ENCODE measurements at places on chromosomes 12 and 14.

DNA sequence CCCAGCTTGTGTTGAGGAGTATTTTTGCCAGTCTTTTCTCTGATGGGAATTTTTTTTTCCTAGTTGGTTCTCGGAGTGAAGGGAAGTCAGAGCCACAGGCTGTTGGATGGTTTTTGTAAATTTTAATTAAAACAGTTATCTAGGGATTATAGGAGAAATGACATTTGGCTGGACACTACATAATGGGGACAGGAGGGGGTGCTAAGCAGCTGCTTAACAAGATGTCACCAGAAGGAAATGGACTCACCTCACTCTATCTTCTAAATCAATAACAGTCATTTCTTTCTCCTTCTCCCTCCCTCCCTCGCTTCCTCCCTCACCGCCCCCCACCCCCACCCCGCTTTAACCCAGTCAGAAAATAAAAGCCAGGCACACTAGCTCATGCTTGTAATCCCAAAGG lies 93.4 kb upstream of the TMEM233 start:
- no peak for DNase-seq

- DNase-seq: peak; percentile 27
These were observed 510 bp downstream of the EIF2S1 start for GRCh38 chr14:67360470-67361206.

- no peak for DNase-seq
These were observed 6.1 kb upstream of the SLC35E3 start for GRCh38 chr12:68739891-68740290.

DNA sequence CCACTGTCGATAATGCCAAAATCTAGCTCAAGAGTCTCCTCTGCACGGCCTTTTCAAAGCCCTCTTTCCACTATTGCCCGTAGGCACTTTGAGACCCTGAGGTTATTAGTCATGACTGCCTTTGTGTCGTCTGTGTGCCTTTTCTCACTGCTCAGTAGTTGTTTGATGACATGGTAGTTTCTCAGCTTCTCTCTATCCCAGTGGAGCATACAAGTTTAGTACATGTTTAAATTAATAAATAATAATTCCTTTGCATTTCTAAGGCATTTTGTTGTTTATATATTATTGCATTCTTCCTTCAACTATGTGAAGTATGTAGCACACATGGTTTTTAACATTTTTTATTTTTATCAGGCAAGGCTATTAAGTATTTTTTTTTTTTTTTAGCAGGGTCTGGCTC lies 458.1 kb downstream of the PCNX1 start:
- DNase-seq: no peak

- DNase-seq: no peak
These were observed 18.7 kb upstream of the FBRSL1 start for GRCh38 chr12:132471011-132471857.

DNA sequence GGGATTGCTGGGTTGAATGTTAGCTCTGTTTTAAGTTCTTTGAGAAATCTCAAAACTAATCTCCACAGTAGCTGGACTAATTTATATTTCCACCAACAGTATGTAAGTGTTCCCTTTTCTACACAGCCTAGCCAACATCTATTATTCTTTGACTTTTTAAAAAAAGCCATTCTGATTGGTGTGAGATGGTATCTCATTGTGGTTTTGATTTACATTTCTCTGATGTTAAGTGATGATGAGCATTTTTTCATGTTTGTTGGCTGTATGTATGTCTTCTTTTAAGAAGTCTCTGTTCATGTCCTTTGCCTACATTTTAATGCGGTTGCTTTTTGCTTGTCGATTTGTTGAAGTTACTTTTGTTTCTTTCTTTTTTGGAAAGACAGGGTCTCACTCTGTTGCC lies 301.1 kb upstream of the OR4E1 start:
- DNase-seq: no peak

DNA sequence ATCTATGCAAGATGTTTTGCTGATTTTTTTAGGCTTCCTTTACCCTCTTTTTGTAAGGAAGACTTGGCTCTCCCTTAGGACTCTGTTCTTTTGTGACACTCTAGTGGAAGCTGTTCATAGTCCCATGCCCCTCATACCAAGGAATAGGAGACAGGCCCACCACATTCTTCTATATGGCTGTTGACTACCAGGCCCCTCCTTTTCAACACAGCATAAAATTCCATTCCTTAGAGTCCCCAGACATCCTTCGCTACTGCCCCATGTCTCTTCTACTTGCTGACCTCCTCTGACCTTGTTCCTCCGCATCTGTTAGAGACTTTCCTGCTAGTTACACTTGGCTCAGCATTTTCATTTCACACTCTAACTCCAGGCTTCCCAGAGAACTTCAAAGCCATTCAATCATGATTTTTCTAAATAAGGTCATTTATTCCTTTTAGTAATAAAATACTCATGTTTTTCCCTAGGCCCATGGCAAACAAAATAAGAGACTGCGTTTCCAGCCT lies 9.7 kb downstream of the PIK3C2G start:
- no peak for DNase-seq

- DNase-seq: no peak
These were observed 8.8 kb downstream of the PLXNC1 start for GRCh38 chr12:94157181-94157580.

- DNase-seq: no peak
These were observed 37.8 kb downstream of the MYO1H start for GRCh38 chr12:109385339-109386058.

DNA sequence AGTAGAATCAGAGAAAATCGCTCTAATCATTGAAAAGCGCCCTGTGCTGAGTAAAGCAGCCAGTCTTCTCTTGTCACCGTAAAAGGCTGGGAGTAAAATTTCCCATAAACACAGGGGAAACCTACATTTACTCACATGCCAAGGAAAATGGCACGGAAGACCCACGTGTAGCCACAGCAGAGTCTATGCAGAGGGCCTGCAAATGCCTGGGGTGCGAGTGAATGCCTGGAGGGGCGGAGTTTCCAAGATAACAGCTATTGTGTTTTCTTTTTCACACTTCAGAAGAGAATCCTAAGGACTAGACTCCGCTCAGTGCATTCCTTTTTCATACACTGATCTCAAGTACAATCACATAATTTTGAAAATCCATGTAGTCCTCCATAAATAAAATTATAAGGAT lies 159.9 kb upstream of the FOXN3 start:
- DNase-seq: no peak

DNA sequence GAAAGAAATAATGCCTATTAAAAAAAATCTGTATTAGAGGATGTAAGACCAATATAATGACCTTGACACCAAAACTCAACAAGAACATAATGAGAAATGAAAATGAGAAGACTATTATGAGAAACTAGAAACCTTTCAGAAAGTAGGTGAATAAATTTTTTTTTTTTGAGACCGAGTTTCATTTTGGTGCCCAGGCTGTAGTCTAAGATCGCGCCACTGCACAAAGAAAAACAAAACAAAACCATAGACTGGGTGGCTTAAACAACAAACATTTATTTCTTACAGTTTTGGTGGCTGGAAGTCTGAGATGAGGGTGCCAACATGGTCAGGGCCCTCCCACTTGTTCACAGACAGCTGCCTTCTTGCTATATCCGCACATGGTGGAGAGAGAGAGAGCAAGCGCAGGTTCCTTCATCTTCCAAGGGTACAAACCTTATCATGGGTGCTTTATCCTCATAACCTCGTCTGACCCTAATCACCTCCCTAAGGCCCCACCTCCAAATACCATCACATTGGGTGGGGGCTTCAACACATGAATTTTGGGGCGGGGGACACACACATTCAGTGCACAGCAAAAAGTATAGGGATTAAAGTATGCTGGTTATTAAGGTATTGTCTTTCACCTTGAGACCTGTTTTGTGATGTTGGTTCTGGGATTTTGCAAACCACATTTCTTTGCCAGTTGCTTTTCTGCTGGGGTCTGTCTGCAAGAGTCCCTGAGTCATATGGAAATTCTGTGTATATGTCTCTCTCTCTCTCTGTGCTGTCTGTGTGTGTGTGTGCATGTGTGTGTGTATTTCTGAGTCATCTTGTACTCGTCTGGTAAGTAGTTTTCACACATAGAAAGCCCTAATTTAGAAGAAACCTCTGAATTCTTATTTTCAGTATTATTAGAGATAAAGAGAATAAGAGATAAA lies 26.2 kb downstream of the ZCRB1 start:
- peak; percentile 47 for DNase-seq

DNA sequence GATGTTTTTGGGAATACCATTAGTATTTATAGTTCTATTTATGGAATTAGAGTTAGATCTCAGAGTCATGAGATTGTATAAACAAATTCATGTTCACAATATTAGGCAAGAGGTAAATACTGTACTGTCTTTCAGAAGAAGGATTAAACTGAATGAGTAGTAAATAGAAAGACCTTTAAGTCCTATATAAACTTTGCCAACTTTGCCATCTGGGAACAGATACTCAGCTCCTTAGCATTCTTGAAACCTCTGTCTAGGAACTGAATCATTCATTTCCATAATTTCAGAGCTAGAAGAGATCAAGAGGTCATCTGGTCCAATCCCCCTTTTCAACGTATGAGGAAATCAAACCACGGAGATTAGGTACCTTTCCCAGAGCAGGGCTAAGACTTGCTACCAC lies 141.1 kb downstream of the CAND1 start:
- no peak for DNase-seq

DNA sequence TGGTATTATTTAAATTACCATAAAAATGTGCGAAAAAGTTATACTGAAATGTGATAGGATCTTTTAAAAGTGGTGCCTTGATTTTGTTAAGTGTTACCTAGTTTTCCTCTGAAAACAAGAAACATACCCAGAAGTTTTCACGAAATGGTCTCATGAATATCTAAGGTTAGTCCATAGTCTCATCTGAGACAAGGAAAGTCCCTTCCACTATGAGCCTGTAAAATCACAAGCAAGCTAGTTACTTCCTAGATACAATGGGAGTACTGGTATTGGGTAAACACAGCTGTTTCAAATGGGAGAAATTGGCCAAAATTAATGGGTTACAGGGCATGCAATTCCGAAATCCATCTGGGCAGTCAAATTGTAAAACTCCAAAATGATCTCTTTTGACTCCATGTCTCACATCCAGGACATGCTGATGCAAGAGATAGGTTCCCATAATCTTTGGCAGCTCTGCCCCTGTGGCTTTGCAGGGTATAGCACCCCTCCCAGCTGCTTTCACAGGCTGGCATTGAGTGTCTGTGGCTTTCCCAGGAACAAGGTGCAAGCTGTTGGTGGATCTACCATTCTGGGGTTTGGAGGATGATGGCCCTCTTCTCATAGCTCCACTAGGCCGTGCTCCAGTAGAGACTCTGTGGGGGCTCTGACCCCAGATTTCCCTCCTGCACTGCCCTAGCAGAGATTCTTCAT lies 271.4 kb downstream of the NAV3 start:
- no peak for DNase-seq

DNA sequence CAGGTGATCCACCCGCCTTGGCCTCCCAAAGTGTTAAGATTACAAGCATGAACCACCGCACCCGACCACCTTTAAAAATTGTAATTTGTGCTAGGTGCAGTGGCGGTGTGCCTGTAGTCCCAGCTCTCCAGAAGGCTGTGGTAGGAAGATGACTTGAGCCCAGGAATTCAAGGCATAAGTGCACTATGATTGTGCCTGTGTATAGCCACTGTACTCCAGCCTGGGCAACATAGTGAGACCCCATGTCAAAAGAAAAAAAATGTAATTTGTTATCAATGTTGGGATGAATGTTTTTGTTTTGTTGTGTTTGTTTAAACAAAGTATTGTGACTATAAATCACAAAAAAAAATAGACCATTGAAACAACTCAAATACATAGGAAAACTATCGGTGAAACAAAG lies 43.1 kb upstream of the NAP1L1 start:
- no peak for DNase-seq

GRCh38 chr12:78040111-78040510 lies 209.4 kb downstream of the NAV3 start:
- DNase-seq: no peak

GRCh38 chr12:109343677-109344076 lies 4.0 kb upstream of the MYO1H start:
- DNase-seq: no peak

- no peak for DNase-seq
These were observed 10.6 kb upstream of the TBPL2 start for GRCh38 chr14:55450987-55451386.

DNA sequence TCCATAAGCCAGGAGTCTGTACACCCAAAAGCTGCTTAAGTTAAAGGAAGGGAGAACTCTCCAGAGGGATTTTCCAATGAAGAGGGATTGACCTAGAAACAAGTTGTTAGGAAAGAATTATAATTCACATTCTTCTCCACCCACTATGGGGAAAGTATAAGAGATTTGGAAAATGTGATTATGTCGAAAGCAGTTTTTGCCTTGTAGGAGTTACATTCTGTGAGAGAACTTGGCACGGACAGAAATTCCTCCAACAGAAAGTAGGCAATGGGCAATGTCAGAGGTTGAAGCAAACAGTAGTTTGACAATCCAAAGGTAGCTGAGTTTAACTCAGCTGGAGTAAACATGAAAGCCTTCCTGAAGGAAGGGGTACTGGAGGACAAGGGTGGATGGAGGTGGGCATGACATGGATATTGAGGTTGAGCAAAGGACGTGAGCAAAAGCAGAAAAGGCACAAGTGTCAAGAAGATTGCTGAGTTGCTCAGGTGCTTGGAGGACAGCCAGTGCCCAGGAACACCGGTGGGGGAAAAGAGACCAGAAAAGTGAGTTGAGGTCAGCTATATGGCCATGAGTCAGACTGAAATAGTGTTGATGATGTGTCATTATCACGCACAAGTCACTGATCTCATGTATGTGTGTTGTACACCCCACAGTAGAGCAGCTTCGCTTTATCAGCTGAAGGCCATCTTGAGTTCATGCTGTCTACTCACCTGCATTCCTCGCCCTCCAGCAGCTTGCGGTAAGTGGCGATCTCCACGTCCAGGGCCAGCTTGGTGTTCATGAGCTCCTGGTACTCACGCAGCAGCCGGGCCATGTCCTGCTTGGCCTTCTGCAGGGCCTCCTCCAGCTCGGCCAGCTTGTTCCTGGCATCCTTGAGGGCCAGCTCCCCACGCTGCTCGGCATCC lies 4.0 kb downstream of the KRT5 start:
- no peak for DNase-seq

DNA sequence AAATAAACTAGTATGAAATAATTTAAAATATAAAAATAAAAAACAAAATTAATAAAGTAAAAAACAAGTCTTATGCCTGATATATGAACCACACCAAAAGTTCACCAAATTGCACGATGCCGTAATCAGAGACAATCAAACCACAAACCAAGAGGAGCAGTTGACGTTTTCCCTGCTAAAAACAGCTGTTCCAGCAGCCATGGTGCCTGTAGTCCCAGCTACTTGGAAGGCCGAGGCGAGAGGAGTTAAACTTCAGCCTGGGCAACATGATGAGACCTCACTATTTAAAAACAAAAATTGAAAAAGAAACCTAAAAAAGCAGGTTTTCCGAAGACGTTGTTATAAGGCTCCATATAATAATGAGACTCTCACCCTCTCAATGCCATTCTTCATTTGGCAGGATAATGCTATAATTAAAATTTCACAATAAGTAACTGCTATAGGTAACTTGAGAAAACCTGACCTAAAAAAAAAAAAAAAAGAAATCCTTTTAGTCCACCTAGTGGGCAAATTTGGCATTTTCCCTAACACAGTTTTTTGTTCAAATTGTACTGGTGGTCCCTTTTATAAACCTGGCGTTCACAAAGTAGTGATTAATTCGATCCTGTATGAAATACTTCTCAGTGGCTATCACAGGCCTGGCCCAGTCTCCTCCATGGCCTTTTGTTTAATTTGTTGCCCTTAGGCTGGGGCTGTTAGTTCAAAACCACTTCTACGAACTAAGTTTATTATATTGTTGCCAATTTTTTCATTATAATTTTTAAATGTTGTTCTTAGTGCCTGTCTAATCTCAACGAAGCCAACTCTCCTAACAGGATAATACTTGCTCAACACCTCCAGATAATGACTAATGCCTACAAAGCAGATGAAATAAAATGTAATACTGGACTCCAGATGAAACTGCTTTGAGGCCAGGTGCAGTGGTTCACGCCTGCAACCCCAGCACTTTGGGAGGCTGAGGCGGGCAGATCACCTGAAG lies 62.1 kb downstream of the TNFAIP2 start:
- DNase-seq: no peak
